Stimulated activated CD4-positive, alpha-beta T cell treated with anti-CD3 and anti-CD28 coated beads, TNF-alpha, amount 100 ng/mL, for 1 hour (primary cell): ENCODE measurements at places on chromosomes 16 and 17.

- no peak for DNase-seq
These were observed 2.5 kb downstream of the RANBP10 start for GRCh38 chr16:67803894-67804293.

GRCh38 chr17:60381958-60382357 lies 10.0 kb downstream of the USP32 start:
- DNase-seq: no peak

DNA sequence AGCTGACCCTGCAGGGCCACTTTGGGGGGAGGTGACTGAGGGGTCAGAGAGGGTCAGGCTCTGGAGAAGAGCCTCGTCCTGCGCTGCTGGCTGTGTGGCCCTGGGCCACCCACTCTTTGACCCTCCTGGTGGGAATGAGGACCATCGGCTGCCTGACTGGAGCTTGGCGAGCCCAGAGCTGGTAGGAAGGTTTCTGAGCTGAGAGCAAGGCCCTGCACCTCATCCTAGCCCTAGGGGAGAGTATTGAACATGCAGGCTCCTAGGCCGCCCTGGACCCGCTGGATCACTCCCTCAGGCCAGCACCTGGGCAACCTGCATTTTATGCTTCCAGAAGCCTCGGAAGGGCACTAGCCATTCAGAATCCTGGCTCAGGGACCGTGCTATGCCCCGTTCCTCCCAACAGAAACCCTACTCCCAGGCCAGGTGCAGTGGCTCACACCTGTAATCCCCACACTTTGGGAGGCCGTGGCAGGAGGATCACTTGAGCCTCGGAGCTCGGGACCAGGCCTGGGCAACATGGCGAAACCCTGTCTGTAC lies 14.5 kb downstream of the MAP2K3 start:
- DNase-seq: no peak

DNA sequence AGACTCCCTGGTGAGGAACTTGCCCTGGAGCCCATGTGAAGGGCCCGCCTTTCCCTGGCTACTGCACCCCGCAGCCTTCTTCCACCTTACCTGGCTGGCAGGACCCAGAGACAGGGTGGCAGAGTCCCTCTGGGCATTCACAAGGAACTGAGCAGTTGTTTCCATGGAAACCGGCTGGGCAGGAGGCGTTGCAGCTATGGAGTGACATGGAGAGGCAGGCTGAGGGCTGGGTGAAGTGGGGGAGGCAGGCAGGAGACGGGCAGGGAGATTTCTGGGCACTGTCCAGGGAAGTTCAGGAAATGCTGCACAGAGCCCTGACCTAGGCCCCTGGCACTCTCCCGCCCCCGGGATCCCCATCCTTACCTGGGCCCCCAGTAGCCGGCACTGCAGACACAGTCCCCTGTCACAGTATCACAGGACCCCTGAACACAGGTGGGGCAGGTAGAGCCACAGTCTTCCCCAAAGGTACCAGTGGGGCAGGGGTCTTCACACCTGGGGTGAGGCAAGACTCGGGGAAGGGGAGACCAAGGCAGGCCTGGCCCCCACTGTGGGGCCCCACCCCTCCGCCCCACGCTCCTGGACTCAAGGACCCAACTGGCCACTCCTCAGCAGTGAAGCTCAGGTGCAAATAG lies 5.9 kb downstream of the SCARF1 start:
- DNase-seq: no peak

GRCh38 chr17:19676896-19677295 lies 28.3 kb downstream of the ALDH3A2 start:
- DNase-seq: no peak

DNA sequence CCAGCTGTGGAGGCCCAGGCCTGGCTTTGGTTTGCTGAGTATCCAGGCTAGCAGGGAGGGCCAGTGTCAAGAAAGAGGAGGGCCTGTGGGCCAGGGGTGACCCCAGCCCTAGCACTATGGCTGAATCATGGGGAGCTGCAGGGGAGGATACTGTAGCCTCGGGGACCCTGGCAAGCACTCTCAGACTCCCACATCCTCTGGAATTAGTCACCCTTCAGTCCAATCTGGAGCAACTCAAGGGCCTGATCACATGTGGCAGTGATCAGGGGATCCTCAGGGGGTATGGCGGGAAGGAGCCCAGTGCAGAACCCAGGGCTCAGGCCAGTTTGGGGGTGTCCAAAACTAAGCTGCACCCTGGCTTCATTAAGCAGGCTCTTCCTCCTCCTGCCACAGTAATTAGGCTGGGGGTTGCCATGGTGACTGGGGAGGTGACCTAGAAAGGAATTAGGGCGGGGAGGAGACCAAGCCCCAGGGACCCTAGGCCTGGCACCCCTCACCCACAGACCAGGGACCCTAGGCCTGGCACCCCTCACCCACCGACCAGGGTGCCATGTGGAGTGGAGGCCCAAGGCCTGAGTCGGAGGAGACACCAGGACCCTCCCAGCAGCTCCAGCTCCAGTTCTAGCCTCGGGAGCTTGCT lies 5.8 kb downstream of the NLGN2 start:
- DNase-seq: no peak

GRCh38 chr17:3032258-3033247 lies 30.9 kb downstream of the OR1D5 start:
- no peak for DNase-seq

- DNase-seq: no peak
These were observed 713 bp downstream of the COX11 start for GRCh38 chr17:54967621-54968261.

GRCh38 chr17:10716218-10716617 lies 13.6 kb downstream of the TMEM220 start:
- DNase-seq: no peak

GRCh38 chr16:15513156-15513555 lies 78.8 kb downstream of the BMERB1 start:
- no peak for DNase-seq

GRCh38 chr16:84270071-84270470 lies 24.6 kb upstream of the WFDC1 start:
- DNase-seq: no peak

DNA sequence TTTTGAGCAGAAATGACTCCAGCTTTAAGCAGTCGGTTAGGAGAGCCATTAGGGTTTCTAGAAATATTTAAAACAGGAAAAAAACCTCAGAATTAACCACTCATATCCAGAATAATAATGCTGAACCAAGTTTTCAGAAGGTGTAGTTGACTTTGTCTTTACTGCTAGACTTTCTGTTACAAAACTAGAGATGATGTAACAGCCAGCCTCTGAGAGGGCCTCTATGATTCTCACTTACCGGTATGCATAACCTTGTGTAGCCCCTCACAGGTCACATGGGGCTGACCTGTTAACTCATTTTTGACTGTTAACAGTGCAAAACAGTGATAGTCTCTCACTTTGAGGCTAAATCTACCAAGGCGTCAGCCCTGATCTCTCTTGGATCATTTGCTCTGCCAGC lies 74.3 kb downstream of the TEX14 start:
- no peak for DNase-seq

- no peak for DNase-seq
These were observed 75.4 kb downstream of the IRX3 start for GRCh38 chr16:54211203-54211602.

GRCh38 chr17:53499277-53499676 lies 323.4 kb upstream of the KIF2B start:
- DNase-seq: no peak

- no peak for DNase-seq
These were observed 630 bp downstream of the ESRP2 start for GRCh38 chr16:68235108-68235886.

- no peak for DNase-seq
These were observed 227.3 kb downstream of the COPRS start for GRCh38 chr17:31631766-31632165.
